ENCODE measurements at places on chromosomes 4 and X. TPM values are rescaled to one million over a fixed set of nuclear protein-coding genes. Genes with fewer than 3 reads are reported as not detected.

Gene RNF150
- 1.1 TPM for polyA plus RNA-seq

GRCh38 chrX:152915541-152916241 is 17.8 kb downstream of the ZNF185 start:
- H3K4me1 ChIP-seq: no peaks in the 10 kb centered on the region
- no peaks in the 10 kb centered on the region for H3K27me3 ChIP-seq
- DNase-seq: peak; percentile 36
- H3K36me3 ChIP-seq: no peaks in the 10 kb centered on the region
- H3K4me3 ChIP-seq: no peak overlapping the region

DNA sequence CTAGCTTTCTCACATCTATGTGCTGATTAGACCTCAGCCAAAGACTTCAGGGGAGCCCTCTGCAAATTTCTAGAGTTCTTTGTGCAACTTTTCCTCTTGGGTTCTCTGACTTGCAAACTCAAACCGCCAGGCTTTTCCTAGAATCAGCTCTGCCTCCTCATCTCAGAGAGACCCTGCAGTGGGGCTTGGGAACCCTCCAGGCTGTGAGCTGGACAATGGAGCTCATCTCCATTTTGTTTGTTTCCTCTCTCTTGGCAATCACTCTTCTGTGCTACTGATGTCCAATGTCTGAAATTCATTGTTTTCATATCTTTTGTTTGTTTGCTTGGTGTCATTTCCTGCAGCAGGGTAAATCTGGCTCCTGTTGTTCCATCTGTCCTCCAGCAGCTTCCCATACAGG is 33.0 kb downstream of the GYPB start:
- no peaks in the 10 kb centered on the region for H3K36me3 ChIP-seq
- no peaks in the 10 kb centered on the region for H3K4me1 ChIP-seq
- H3K27ac ChIP-seq: no peak overlapping the region

DNA sequence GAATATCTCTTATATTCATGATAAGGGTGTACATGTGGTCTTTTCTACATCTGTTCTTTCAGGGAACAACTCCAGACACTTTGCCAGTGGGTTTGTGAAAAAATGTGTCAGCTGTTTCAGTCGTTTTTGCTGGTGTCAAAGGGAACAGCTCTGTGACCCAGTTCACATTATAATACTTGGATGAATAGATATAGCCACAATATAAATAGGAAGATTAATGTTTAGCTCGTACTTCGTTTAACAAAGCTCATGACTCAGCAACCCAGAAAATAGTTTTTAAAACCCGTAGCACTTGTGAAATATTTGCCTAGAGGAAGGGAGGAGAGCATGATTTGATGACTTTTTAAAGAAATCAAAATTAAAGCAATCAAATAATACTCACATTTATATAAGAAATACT is 7.9 kb downstream of the LIAS start:
- no peaks in the 10 kb centered on the region for H3K27me3 ChIP-seq
- no peak overlapping the region for H3K4me3 ChIP-seq
- peak; percentile 48 for DNase-seq
- no peaks in the 10 kb centered on the region for H3K4me1 ChIP-seq

GRCh38 chrX:99461223-99461622 is 948.9 kb downstream of the PCDH19 start:
- H3K27ac ChIP-seq: no peak overlapping the region
- no peaks in the 10 kb centered on the region for H3K27me3 ChIP-seq
- H3K4me3 ChIP-seq: no peak overlapping the region

Gene SPATA18
- 3.2 TPM for polyA plus RNA-seq

GRCh38 chr4:42490015-42490414 is 92.7 kb downstream of the SHISA3 start:
- H3K27me3 ChIP-seq: no peaks in the 10 kb centered on the region
- DNase-seq: no peak
- peaks cover 4% of the 10 kb centered on the region for H3K36me3 ChIP-seq

GRCh38 chr4:111770514-111770913 is 374.7 kb upstream of the FAM241A start:
- H3K27ac ChIP-seq: no peak overlapping the region
- no peak overlapping the region for H3K4me3 ChIP-seq
- no peak for DNase-seq
- H3K27me3 ChIP-seq: no peaks in the 10 kb centered on the region
- H3K36me3 ChIP-seq: no peaks in the 10 kb centered on the region
- no peaks in the 10 kb centered on the region for H3K4me1 ChIP-seq

DNA sequence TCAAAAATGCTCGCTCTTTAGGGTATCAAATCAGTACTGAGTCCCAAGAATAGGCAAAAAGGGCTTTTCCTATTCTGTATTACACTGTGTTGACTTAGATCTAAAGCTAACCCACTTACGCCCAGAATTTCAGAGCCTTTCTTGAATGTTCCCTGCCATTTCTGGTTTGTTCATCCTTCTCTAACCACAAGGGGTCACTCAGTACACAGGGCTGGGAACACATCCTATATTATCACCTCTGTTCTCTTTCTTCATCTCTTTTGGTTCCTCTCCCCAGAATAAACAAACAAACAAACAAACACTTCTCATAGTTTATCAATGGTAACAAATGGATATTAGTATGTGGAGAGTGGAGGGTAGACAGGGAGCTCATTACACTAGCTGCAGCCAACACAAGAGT is 25.5 kb upstream of the MORC4 start:
- DNase-seq: peak; percentile 30
- H3K27me3 ChIP-seq: no peaks in the 10 kb centered on the region
- H3K4me3 ChIP-seq: no peak overlapping the region

DNA sequence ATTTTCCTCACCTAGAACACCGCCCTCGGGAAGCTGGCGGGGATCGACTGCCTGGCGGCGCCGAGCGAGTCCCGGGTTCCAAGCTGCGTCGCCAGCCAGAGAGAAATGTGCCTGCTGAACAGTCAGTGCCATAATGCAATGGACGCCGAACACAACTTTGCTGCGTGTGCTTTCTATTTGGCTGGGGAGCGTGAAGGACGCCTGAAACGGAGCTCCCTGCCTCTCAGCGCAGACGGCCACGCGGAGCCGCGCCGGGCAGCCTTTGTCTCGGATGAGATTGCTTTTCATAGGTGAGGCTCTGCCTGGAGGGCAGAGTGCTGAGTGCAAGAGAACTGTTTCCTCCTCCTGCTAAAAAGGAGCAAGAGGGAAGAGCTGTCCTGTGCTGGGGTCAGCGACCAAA is 107.7 kb upstream of the BCOR start:
- no peak overlapping the region for H3K4me3 ChIP-seq
- H3K4me1 ChIP-seq: no peaks in the 10 kb centered on the region
- no peak overlapping the region for H3K27ac ChIP-seq
- no peaks in the 10 kb centered on the region for H3K27me3 ChIP-seq
- DNase-seq: peak; percentile 14

- H3K27me3 ChIP-seq: no peaks in the 10 kb centered on the region
- DNase-seq: no peak
- no peak overlapping the region for H3K4me3 ChIP-seq
- H3K27ac ChIP-seq: no peak overlapping the region
Observed at GRCh38 chr4:123452616-123453015, 56.0 kb downstream of the SPRY1 start.

DNA sequence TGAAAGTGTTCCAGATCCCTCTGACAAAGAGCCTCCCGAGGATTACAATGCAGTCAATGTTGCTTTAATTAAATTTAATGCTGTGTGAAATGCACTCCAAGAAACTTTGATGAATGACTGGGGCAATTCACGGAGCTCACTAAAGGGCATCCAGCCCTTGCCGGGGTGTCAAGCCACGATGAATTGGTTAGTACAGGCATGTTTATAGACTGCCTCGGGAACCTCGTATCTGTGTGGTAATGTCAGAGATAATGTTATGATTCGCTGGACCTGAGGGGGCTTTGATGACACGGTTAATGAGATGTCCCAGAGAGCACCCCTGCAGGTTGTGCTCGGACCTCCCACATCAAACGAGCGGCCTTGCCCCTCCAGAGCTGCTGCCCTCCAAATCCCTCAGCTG is 428.8 kb downstream of the NKX6-1 start:
- H3K4me1 ChIP-seq: no peaks in the 10 kb centered on the region
- no peaks in the 10 kb centered on the region for H3K27me3 ChIP-seq
- H3K27ac ChIP-seq: no peak overlapping the region
- no peaks in the 10 kb centered on the region for H3K36me3 ChIP-seq

Gene LNX1
- 7.2 TPM for polyA plus RNA-seq

DNA sequence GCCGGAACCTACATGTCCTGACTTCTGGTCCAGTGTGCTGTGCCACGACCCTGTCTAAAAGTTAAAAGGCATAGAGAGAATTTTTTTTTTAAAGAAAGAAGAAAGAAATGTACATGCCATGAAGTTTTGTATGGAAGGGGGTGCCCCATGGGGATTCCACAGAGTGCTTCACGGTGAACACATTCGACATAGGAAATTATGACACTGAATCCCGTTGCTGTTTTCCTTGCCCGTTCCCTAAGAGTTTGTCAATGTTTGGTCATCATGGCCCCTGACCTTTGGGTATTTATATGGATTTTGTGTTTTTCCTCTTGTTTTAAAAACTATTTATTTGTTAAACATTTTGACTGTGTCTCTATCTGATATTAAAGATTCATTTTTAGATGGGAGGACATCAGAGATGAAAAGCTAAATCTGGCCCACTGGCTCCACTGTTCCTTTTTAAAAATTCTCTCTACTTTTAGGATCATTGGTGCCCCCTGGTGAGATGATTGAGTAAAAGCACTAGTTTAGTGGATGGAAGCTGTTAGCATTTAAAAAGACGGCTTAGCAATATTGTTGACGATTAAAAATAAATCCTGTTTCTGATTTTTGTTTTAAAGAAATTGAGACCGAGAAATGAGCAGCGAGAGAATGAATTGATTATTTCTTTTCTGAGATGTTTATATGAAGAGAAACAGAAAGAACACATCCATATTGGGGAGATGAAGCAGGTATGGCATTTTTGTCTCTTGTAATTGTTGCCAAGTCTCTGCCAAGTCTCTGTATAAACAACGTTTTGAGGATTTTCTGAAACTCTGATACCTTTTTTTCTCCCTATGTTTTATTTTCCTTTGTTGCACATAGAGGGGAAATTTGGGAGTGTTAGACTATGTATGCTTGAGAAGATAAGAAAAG is 75.0 kb downstream of the PTTG2 start:
- H3K4me3 ChIP-seq: no peak overlapping the region
- H3K27me3 ChIP-seq: no peaks in the 10 kb centered on the region
- H3K27ac ChIP-seq: no peak overlapping the region
- H3K4me1 ChIP-seq: no peaks in the 10 kb centered on the region

All from small intestine (tissue), 16 donors.